ENCODE measurements at places on chromosomes 2 and 18.

GRCh38 chr2:31297751-31298150 is 63.8 kb downstream of the EHD3 start:
- peak; percentile 86 for ATAC-seq

- no peak for ATAC-seq
These were observed 47.2 kb upstream of the REG3G start for GRCh38 chr2:78978340-78978739.

DNA sequence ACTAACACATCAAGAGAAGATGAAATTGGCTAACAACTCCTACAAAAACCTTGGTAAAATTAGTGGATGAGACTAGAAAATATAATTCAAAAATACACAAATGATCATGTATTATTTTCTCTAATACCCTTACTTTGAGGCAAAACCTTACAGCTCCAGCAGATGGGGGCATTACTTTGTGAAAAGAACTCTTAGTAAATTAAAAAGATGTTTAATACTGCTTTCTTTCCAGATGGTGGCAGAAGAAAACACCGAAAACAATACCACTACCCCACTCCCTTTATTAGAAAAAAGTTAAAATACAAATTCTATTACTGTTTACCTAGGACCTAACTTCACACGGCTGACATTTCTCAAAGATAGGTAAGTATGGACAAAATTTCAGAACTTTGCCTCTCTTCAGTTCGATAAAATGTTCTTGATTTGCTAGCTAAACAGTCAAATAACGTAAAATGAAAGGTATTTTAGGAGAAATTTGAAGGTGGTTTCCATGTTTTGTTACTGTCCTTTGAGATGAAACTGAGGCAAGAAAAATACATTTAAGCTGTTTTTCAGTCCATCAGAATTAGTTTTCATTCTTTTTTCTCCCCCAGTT is 30.6 kb downstream of the ORC4 start:
- ATAC-seq, result no peak

DNA sequence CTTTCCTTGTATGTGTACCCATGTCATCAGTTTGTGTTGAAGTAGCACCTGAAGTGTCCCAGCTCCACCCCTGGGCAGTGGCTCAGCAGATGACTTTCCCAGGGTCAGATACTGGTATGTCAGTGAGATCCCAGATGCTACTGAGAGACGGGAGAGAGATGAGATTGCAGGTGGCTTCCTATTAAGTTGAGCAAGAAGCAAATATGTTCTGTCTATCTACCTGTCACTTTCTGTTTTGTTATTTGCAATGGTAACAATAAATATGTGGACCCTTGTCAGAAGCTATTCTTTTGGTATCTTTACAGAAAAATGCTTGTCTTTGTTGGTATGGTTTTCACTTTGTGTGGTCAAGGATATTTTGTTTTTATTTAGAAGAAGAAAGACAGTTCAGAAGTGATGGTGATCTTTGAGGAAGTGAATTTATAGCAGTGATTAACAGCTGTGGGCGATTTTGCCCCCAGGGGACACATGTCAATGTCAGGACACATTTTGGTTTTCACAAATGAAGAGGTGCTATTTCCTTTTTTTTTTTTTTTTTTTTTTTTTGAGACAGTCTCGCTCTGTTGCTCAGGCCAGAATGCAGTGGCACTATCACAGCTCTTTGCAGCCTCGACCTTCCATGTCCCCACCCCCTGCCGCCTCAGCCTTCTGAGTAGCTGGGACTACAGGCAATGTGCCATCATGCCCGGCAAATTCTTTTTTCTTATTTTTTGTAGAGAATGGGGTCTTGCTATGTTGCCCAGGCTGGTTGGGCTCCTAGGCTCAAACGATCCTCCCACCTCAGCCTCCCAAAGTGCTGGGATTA is 21.4 kb downstream of the MGAT5 start:
- peak; percentile 96 for ATAC-seq

DNA sequence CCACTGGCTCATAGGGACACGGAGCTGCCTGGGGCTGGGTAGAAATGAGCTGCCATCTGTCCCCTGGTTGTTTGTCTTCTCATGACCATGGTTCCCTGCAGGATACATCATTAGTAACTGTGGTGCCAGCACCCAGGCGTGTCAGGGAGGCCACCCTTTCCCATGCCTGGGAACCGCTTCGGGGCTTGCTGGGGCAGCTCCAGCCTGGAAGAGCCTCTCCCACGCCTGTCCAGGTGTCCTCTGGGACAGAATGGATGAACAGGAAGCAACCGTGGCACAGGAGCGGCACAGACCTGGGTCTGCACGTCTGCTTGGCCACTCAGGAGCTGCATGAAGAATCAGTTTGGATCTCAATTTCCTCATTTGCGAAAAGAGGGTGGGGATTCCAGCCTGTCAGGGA is 34.8 kb downstream of the SDC1 start:
- no peak for ATAC-seq

GRCh38 chr2:201132518-201132917 is 16.6 kb downstream of the CFLAR start:
- peak; percentile 61 for ATAC-seq
